ENCODE measurements at places on chromosomes 3 and 15.

- DNase-seq = no peak
Measured at GRCh38 chr3:76212679-76213078, 427.3 kb upstream of the ZNF717 start.

DNA sequence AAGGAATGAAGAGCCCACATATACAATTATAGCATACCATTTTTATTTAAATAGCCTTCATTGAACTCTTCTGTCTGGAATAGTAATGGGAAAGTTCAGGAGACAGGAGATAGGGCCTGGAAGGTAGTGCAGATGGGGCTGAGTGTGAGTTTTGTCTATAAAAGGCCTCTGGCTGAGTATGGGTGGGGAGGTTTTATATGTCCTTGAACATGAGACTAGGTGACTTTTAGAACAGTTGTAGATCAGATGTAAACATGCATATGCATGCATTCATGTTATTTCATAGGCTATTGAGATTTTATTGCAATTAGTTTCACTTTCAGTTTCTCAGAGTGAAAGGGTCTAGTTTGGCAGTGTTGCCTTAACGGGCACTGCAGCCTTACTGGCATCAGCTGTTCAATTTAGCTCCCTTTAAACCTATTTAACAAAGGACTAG, 27.1 kb downstream of the CGGBP1 start:
- no peak for DNase-seq

DNA sequence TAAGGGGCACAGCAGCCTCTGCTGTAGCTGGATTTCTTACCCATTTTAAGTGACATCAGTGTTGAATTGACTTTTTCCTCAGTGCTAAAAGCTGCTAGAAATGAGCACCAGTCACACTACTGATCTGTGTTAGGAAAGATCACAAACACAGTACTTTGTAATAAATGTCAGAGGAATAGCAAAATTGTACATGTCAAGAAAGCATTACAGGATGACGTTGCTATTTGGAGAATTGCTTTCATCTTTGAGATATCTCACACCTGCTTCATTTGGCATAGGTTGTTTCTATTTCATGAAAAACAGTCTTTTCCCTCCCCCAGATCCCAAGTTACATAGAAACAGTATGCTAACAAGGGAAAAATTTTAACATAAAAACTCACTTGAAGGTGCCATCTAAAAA, 77.8 kb downstream of the SLC25A26 start:
- no peak for DNase-seq

- DNase-seq = no peak
Measured at GRCh38 chr15:63490345-63491034, 13.9 kb upstream of the USP3 start.

DNA sequence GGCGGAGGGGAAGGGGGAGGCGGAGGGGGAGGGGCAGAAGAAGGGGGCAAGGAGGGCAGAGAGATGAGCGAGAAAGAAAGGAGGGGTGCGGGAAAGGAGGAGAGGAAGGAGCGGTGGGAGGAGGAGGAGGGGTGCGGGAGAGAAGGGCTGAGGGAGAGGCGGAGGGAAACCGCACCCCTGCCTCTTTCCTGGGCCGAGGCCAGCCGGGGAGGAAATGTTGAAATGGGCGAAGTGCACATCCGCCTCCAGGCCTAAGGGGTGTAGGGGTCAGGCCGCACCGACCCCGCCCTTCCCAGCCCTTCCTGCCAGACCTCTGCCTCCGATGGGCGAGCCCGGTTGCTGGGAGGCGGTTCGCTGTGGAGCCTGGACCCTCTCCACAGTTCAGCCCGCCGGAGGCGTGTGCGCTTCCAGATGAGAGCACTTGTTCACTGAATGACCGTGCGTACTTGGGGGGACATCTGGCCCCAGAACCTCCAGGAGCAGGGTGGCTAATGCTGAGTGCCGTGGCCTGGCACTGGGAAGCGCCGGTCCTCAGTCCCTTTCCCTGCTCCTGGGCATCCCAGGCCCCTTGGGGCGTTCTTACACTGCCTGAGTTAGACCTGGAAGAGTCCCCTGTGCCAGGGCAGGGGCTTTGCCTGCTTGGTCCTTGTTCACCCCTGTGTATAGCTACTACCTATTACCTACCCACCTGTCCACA, 110.3 kb upstream of the KLF13 start:
- no peak for DNase-seq

DNA sequence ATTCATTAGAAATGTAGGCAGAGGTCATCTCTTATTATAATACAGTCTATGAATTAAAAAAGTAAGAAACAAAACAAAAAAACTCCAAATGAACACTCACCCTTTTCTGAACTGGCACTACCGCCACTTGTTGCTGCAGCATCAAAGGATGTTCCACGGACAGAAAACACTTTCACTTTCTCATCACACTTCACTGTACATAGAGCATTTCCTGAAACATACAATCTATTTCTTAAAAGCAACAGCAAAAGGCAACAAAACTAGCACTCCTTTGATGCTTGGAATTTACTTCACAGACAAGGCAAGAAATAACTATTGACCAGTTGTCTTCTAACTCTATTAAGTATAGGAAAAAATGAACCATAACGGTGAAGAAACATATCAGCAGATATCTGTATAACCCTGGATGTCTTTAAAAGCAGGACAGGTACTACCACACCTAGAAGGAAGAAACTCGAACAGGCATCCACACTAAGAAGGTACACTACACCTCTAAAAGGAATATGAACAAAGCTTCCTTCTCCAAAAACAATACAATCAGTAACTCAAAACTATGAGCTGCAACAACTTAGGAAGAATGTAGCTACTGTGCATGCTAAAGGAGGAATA, 24.9 kb downstream of the ETFA start:
- DNase-seq = no peak

DNA sequence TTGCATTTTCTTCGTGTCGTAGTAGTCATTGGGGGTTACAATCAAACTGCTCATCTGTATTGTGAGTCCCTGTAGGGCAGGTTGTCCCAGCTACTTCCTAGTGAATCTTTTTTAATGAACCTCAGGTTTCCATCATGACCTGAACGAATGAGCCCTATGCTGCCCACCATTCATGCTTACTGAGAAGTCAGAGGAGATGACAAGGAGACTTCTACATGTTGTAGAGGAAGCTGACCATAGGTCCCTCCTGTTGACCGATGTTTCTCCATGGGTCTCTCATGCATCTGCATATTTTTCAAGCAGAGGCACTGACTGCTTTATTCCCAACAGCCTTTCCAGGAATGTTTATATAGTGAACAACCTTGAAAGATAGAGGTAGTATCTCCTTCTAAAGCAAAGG, 5.0 kb upstream of the NME9 start:
- no peak for DNase-seq
